ENCODE measurements at places on chromosomes 4 and X.

- no peak for DNase-seq
Measured at GRCh38 chr4:82560853-82561785, 669 bp downstream of the TMEM150C start.

- no peak for DNase-seq
Measured at GRCh38 chr4:102560571-102561341, 59.6 kb downstream of the NFKB1 start.

- no peak for DNase-seq
Measured at GRCh38 chr4:73967866-73968265, 14.0 kb downstream of the PF4 start.

GRCh38 chr4:84235126-84235944 lies 263.8 kb downstream of the NKX6-1 start:
- no peak for DNase-seq

DNA sequence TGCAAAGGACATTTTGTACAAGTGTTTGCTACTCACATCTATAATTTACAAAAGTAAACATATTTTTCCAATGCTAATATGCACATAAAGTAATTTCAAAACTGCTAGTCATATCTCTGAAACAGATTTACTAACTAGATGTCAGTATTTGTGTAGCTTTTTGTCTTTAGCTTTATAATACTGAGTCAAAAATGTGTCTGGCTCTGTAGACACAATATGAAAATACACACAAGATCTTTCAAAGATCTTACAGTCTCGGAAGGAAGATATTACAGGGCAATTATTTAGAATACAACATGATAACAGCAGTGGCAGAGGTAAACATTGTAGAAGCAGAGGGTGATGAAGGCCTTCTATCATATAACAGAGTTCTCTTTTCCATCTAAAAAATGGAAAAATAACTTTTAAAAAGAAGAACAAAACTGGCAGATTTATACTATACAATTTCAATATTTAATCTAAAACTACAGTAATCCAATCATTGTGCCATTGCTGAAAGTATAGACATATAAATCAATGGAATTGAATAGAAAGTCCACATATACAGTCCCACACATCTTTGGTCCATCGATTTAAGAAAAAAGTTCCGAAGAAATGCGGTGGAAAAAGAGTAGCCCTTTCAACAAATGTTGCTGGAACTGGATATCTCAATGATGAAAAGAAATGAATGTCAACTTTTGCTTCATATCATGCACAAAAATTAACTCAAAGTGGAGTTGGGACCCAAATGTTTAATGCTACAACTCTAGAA lies 29.4 kb downstream of the ARAP2 start:
- no peak for DNase-seq

- DNase-seq = peak; percentile 68
Measured at GRCh38 chrX:13688958-13689740, at the start of gene RAB9A. TSS of gene RAB9A (plus strand) at chrX:13689128. CDS start at chrX:13708747, 19,619 bp downstream.

GRCh38 chr4:16544251-16544721 lies 318.0 kb upstream of the TAPT1 start:
- no peak for DNase-seq

DNA sequence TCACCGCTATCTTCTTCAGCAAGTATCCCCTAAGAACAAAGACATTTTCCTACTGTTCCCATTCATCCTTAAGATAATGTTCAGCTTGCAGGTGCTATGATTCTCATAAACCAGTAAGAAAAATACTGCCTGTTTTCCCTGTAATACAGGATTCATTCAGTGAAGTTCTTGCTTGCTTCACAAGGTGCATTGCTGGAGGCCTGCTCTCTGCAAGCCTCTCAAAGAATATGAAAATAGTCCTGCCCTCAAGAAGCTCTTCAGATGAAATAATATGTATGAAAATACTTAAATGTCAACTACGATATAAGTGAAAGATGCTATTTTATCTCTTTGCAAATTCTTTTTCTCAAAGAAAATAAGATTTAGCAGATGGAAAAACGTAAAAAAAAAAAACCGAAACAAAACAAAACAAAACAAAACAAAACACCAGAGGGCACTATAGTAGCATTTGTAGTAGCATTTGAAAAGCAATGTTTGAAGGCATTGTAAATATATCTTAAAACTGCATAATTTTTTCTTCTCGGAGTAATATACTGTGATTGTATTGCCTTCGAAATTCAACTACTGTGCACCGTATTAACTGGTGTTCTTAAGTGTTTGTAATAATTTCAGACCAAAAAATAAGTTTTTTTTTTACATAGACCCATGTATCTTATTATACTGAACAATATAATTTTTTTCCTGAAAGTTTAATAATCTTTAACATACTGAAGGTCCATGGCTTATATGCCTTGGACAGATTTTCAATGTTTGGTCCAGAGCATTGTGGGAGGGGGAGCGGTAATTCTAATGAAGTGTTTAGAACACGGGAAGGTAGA lies 26.0 kb downstream of the ADH4 start:
- no peak for DNase-seq

GRCh38 chrX:94454159-94454558 lies 780.2 kb downstream of the FAM133A start:
- no peak for DNase-seq

GRCh38 chrX:150692296-150692695 lies 900 bp upstream of the MTMR1 start:
- no peak for DNase-seq

GRCh38 chrX:151970661-151971060 lies 3.8 kb downstream of the GABRE start:
- DNase-seq = no peak

- peak; percentile 78 for DNase-seq
Measured at GRCh38 chr4:1809754-1810502, 16.8 kb downstream of the FGFR3 start.

DNA sequence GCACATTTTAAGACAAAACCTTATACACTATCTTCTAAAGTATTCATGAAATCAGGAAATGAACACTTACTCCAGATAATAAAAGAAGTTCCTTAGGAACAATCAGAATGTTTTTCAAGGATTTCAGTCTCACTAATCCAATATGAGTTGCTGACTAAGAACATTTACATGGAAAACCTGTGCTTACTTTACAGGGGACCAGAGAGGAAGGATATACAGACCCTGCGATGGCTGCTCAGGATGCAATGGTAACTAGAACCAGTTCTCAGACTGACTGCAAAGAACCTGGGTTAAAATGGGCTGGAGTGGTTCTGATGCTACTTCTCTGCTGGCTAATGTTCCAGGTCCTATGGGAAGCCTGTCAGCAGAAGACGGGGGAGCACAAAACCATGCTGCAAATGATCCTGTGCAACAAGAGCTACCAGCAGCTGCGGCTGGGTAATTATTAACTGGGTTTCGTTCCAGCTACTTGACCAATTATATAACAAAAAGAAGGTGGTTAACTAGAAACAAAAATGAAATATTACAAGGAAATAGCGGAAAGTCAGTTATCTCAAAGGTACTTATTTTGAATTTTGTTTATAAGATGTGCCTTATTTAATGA lies 85.3 kb downstream of the ANXA10 start:
- DNase-seq = no peak

- DNase-seq = no peak
Measured at GRCh38 chrX:154457491-154458115, 478 bp upstream of the PLXNA3 start.

- DNase-seq = no peak
Measured at GRCh38 chr4:15657366-15657765, 2.2 kb upstream of the FBXL5 start.

GRCh38 chr4:104693601-104694201 lies 199.0 kb upstream of the CXXC4 start:
- DNase-seq = no peak

- no peak for DNase-seq
Measured at GRCh38 chrX:19182785-19183184, 60.5 kb upstream of the ADGRG2 start.

GRCh38 chr4:19486400-19486799 lies 765.3 kb upstream of the SLIT2 start:
- DNase-seq = no peak

DNA sequence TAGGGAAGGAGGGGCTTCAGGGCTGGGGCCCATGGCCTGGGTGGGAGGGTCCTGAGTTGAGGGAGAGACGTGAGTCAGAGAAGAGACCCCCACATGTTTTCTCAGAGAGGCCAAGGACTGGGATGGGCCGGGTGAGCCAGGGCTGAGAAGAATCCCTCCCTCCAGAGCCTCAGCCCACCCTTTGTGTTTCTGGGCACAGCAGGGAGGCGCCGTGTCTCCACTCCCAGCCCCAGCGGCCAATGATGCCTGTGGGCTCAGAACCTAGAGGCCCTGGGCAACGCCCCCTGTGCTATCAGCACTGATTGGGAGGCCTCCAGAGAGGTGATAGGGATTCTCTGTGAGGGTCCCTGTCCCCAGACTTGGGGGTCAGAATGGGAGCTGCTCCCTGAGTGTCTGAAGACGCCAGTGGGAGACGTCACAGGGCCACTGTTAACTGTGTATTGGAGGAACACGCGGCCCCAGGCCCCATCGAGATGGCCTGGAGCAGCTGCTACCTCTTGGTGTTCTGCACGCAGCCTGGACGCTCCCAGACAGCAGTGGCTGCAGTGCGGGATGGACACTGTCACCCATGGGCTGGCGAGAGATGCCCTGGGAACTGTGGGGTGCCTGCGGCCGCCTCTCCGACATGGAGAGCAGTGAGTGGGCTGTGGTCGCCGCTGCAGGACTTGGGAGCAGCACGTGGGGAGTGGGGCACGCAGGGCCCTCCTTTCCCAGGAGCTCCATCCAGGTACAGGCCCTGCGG lies 8.5 kb downstream of the FGFRL1 start:
- no peak for DNase-seq

- no peak for DNase-seq
Measured at GRCh38 chr4:94262163-94263016, 54.7 kb downstream of the SMARCAD1 start.

- DNase-seq = no peak
Measured at GRCh38 chrX:148611993-148612392, 111.6 kb downstream of the AFF2 start.

- no peak for DNase-seq
Measured at GRCh38 chr4:105620640-105621323, 68.4 kb downstream of the ARHGEF38 start.

DNA sequence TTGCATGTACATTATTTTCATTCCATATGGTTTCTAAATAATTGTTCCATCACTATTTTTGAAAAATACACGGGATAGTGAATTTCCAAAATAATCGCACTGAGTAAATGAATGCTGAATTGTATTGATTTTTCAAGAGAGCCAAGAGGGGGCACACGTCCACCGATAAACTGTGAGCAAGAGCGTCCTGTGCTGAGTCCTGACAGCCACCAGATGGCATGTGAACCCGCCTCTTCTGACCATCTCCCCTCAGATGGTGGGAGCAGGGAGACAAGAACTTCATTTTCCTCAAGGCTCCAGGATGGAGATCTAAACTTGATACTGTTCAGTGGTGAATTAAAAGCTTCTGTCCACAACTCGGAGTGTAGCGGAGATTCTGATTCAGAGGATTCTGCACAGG lies 30.6 kb upstream of the IL9R start:
- DNase-seq = no peak

DNA sequence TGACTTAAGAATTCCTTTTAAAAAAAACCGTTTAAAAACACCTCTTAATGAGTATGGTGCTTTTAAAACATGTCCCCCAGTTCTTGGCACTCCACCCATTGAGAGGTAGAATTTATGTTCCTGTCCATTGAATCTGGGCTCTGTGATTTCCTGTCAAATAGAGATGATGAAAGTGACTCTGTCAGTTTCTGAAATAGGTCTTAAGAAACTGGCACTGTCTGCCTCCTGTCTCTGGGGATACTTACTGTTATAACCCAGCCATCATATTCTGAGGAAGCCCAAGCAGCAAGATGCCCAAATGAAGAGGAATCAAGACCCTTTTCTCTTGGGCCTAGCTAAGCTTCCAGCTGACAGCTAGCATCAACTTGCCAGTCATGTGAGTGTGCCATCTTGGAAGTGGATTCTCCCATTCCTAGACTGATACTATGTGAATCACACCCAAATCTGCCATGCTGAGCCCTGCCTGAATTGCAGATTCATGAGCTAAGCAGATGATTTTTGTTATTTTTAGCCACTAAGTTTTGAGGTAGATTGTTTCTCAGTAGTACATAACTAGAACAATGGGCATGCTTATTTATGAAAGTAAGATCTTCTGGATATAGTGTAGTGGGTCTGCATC lies 22.8 kb downstream of the C4orf54 start:
- DNase-seq = no peak

DNA sequence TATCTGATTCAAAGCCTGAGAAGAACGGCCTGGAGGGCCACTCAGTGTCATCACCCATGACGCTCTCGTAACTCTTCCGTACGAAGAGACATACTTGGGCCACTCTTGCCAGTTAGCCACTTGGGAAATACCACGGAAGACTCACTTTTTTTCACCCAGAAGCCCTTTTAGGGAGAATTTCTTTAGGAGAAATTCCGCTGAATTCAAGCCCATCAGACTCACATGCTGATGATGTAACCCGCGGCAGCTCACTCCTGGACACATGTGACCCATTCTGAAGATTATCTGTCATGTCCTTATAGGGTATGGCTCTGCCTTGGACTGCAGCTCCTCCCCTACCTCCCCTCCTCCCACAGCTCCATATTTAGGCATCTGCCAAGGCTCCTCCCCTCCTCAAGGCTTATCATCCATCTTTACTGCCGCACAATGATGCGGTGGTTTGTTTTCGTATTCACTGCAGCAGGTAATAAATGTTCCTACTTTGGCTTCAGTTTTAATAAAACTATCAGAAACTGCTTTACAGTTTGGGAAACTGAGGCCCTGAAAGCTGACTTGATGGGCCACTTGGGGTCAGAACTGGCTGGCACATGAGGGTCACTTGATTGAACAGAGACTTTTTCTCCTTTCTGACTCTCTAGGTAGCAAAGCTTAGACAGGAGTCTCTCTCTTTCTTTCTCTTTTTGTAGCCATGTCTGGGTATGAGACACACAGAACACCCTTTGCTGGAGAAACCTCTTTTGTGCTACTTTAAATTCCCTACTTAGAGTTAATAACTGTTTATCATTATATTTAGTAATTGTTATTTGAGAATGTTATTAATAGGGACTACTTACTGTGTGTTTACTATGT lies 42.1 kb downstream of the RHOH start:
- DNase-seq = no peak

DNA sequence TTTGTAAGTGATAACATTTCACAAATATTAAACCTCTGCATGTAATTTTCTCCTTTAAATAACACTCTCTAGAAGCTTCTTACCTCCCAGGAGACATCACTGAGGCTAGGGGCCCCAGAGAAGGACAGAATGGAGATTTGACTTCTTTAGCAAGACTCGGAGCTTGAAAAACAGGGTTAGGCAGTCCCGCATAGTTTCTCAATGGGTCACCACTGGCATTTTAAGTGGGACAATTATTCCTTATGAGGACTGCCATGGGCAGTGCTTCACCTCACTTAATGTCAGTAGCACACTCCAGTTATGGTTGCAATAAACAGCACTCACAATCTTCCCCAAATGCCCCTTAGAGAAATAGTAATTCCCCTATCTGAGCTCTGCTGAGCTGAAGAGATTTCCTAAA lies 66.7 kb upstream of the NOCT start:
- no peak for DNase-seq

DNA sequence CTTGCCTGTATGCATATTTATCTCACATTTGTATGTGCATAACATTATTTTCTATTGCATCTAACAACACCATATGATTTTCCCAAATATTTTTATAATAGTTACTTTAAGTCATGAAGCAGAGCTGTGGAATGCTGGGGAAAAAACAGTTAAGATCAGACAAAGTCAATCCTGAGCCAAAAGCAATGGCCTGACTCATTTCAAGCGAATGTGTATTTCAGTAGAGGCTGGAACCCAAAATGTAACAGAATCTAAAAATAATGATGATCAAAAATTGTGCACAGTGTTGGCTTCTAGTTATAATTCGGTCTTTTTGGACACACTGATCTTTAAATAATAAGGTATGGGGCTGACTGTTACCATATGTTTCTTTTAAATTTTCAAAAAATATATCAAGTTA lies 516.2 kb upstream of the ADGRL3 start:
- no peak for DNase-seq
